ENCODE measurements at places on chromosomes 2 and 18.

DNA sequence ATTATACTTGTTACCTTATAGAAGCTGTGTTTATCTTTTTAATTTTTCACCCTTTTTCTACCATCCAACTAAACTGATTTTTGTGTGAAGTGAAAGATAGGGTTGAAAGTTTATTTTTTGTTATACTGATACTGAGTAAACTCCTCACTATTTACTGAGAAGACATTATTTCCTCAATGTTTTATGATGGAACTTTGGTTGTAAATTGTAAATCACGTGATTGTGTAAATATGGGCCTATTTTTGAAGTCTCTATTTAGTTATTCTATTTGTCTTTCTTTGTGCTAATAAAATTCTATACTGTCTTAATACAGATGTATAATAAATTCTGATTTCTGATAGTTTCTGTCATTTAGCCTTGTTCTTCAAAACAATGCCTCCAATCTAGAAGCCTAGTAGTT lies 697.2 kb upstream of the SLC8A1 start:
- no peak for DNase-seq

- DNase-seq: peak; percentile 51
Observed at GRCh38 chr2:43001055-43001378, 208.6 kb upstream of the HAAO start.

- no peak for DNase-seq
Observed at GRCh38 chr2:83941886-83942285, 517.2 kb downstream of the SUCLG1 start.

GRCh38 chr2:96801005-96801785 lies 14.9 kb upstream of the CNNM3 start:
- DNase-seq: peak; percentile 94

All from spleen (tissue), 13 donors.